ENCODE measurements at places on chromosomes 7 and 10.

DNA sequence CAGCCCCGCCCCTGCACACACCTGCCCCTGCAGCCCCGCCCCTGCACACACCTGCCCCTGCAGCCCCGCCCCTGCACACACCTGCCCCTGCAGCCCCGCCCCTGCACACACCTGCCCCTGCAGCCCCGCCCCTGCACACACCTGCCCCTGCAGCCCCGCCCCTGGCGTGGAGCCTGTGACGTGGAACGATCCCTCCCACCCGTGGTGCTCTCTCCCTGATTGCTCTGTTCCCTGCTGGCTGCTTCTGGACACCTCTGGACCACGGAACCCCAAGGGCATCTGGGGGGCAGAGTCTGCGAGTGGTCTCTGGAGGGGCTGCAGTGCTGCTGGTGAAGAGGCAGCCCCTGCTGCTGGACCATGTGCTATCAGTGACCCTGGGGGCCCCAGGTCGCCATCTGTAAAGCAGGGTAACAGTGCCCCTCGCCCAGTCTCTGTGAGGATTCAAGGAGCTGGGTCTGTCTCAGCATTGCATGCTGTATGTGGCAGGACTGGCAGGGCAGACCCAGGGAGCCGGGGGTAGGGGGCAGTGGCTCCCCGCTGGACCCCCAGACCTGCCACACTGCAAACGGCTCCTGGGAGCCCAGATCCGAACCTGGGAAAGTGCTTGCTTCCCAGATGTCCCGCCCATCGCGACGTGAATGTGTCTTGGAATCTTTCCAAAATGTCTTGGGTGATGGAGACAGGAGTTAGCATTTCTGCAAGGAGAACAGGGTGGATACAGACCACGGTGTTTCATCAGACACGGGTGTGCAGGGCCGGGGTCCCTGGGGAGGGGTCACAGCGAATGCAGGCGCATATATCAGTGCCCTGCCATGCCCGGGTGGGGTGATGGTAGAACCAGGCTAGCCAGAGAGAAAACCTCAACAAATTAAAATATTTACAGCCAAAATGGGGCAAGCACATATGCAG is 27.9 kb upstream of the NKX6-2 start:
- no peak for DNase-seq
- H3K27me3 ChIP-seq, result peaks cover 7% of the 10 kb centered on the region
- no peaks in the 10 kb centered on the region for H3K4me1 ChIP-seq
- peak overlapping the region; percentile 31 for H3K27ac ChIP-seq

DNA sequence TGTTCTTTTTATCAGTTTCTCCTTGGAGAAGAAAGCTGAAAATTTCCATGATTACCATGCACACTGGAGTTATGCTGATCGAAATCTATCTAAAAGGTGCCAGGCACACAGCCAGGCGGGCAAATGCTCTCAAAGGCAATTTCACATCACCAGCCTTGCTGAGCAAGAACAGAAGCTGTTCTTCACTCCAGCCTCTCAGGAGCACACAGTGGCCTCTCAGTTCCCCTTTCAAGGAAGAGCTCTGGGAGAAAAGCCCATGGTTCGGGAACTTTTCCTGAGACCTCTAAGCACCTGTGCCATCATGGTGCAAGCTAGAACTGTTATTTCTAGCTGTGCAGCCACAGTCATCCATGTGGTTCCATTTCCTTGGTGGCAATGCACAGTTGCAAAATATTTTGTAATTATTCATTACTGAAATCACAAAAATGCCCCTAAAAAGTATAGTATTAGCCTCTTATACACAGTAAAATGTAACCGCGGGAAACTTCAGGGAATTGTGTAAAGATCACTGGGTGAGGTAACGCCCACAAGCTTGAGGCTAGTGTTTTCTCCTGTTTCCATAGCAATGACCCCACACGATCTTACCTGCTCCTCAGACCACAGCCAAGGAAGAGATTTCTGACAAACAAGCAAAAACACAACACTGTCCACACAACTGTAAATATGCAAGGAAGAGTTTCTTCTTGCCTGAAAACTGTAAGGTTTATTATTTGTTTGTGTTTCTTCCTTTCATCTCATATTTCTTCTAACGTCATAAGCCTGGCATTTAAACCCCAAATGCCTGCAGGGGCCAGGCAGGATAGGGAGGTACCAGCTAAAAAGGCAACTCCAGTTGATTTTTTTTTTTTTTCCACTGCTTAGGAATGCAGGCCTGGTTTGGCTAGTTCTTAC is 121.2 kb downstream of the FAM107B start:
- peak; percentile 31 for DNase-seq
- peaks cover 4% of the 10 kb centered on the region for H3K27me3 ChIP-seq
- H3K4me1 ChIP-seq, result peaks cover 27% of the 10 kb centered on the region
- no peaks in the 10 kb centered on the region for H3K36me3 ChIP-seq

DNA sequence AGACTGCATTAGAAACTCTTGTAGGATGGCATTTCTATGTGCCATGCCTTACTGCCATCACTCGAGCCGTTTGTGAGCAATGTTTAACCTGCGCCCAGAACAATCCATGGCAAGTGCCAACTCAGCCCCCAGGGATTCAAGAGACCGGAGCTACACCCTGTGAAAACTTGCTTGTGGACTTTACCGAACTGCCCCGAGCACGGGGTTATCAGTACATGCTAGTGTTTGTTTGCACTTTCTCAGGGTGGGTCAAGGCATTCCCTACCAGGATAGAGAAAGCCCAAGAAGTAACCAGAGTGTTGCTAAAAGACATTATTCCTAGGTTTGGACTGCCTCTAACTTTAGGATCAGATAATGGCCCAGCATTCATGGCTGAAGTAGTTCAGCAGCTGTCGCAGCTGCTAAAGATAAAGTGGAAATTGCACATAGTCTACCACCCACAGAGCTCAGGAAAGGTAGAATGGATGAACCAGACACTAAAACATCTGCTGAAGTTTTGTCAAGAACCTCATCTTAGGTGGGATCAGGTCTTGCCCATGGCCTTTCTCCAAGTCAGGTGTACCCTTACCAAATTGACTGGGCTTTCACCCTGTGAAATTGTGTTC is 8.9 kb upstream of the CYREN start:
- H3K4me3 ChIP-seq, result no peak overlapping the region
- peaks cover 40% of the 10 kb centered on the region for H3K36me3 ChIP-seq
- DNase-seq, result no peak
- H3K27me3 ChIP-seq, result peaks cover 6% of the 10 kb centered on the region
- no peak overlapping the region for H3K27ac ChIP-seq
- no peaks in the 10 kb centered on the region for H3K4me1 ChIP-seq

GRCh38 chr10:61548364-61548763 is 95.2 kb upstream of the TMEM26 start:
- DNase-seq, result no peak
- H3K4me3 ChIP-seq, result no peak overlapping the region
- no peaks in the 10 kb centered on the region for H3K36me3 ChIP-seq

DNA sequence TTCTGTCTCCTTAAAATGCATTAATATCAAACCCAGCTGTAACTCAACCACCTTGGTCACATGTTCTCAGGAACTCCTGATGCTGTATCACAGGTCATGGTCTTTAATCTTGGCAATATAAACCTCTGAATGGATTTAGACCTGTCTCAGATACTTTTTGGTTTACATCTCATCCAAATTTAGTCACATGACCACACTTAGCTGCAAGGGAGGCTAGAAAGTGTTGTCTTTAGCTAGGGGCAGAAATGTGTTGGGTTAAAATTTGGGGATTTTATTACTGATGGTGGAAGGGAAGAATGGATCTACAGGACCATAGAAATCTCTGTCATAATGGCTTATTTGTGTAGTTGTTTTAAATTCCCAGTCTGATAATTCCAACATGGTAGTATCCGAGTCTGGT is 29.6 kb upstream of the IL15RA start:
- no peaks in the 10 kb centered on the region for H3K4me1 ChIP-seq
- peaks cover 2% of the 10 kb centered on the region for H3K27me3 ChIP-seq
- DNase-seq, result no peak
- H3K36me3 ChIP-seq, result peaks cover 3% of the 10 kb centered on the region
- no peak overlapping the region for H3K4me3 ChIP-seq

- peak overlapping the region; percentile 72 for H3K27ac ChIP-seq
- no peak for DNase-seq
- H3K36me3 ChIP-seq, result peaks cover 67% of the 10 kb centered on the region
- H3K4me1 ChIP-seq, result peaks cover 12% of the 10 kb centered on the region
- peak overlapping the region; percentile 37 for H3K4me3 ChIP-seq
Observed at GRCh38 chr10:73762915-73763314, 18.7 kb downstream of the SEC24C start.

- H3K4me3 ChIP-seq, result no peak overlapping the region
- peaks cover 13% of the 10 kb centered on the region for H3K36me3 ChIP-seq
- no peaks in the 10 kb centered on the region for H3K4me1 ChIP-seq
Observed at GRCh38 chr7:21463524-21463923, 35.6 kb downstream of the SP4 start.

DNA sequence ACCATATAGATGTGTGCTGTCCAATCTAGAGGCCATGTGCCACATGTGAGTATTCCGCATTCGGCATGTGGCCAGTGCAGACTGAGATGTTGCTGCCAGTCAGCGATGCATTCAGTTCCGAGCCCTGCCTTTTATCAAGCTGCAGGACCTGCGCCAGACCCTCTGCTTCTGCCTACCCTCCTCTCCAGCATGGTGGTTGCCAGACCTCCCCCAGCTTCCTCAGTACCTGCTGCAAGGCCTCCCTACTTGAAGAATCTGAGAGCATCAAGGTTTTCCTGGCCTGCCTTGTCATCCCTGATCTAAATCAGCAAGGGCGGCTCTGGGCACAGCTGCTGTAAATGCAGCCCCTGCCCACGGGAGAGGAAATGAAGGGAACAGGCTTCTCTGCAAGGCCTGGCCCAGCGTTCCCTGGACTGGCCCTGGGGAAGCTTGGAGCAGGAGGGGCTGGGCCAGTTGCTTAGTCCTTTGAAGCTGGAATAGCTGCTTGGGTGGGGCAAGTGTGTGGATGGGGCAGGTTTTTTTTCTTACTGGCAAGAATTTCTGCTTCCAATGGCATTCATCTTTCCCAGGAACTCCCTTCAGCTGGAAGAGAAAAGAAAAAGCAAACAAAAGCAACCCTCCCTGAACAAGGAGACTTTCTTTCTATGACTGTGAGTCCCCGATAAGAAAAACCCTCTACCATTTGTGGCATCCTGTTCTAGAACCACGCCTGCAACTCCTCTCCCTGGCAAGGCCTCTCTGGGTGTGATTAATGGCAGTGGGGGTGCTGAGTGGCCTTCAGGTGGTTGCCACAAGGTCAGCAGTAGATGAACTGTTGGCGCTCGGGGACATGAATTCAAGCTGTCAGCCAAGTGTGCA is 93.0 kb downstream of the NHLRC2 start:
- H3K4me1 ChIP-seq, result peaks cover 5% of the 10 kb centered on the region
- H3K36me3 ChIP-seq, result no peaks in the 10 kb centered on the region
- peaks cover 1% of the 10 kb centered on the region for H3K27me3 ChIP-seq
- no peak overlapping the region for H3K4me3 ChIP-seq
- DNase-seq, result no peak

GRCh38 chr7:15798081-15798480 is 111.6 kb upstream of the MEOX2 start:
- no peak overlapping the region for H3K27ac ChIP-seq
- no peak overlapping the region for H3K4me3 ChIP-seq
- no peak for DNase-seq
- no peaks in the 10 kb centered on the region for H3K36me3 ChIP-seq
- peaks cover 9% of the 10 kb centered on the region for H3K4me1 ChIP-seq

- peaks cover 20% of the 10 kb centered on the region for H3K36me3 ChIP-seq
- peaks cover 10% of the 10 kb centered on the region for H3K4me1 ChIP-seq
Observed at GRCh38 chr10:103635580-103635979, 142.1 kb downstream of the NEURL1 start.

DNA sequence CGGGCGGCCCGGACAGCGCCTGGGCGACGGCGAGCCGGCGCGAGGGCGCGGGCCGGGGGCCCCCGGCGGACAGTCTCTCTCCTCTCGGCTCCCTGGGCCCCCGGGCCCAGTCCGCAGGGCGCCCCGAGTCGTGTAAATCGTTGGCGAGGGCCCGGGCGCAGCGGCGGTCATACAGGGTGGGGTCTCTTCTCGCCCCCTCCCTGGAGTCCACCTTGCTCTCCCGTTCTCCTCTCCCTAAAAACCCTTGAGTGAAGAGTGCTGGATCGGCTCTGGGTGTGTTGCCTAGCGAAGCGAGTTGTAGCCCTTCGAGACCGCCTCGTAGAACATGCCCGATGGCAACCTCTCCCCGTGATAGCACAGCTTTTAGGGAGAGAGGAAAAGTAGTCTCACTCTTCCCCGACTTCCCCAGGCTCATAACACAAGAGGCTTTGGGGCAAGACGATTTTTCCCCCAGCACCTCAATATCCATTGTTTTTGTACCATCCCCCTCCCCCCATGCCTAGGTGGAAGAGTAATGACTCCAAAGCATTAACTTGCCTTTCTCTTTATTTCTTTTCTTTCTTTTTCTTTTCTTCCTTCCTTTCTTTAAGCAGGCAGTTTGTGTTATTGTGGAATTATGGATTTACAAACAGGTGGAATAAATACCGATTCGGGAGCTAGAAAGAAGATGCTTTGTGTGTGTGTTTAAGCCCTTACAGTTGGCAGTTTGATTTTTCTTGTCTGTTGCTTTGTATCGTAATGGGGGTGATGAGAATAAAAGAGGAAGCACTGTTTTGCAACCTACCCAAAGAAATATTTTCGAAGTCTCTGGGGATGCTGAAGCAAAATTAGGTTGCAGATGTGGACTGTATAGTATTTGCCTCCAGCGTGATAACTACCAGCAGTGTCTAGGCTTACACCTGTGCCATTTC is 822 bp downstream of the SHOC2 start:
- DNase-seq, result peak; percentile 36
- peaks cover 18% of the 10 kb centered on the region for H3K27me3 ChIP-seq
- peaks cover 12% of the 10 kb centered on the region for H3K4me1 ChIP-seq
- H3K4me3 ChIP-seq, result peak overlapping the region; percentile 99
- no peaks in the 10 kb centered on the region for H3K36me3 ChIP-seq

- no peak for DNase-seq
- H3K27ac ChIP-seq, result no peak overlapping the region
- no peak overlapping the region for H3K4me3 ChIP-seq
- H3K36me3 ChIP-seq, result no peaks in the 10 kb centered on the region
Observed at GRCh38 chr7:131341690-131342089, 14.0 kb downstream of the MKLN1 start.

DNA sequence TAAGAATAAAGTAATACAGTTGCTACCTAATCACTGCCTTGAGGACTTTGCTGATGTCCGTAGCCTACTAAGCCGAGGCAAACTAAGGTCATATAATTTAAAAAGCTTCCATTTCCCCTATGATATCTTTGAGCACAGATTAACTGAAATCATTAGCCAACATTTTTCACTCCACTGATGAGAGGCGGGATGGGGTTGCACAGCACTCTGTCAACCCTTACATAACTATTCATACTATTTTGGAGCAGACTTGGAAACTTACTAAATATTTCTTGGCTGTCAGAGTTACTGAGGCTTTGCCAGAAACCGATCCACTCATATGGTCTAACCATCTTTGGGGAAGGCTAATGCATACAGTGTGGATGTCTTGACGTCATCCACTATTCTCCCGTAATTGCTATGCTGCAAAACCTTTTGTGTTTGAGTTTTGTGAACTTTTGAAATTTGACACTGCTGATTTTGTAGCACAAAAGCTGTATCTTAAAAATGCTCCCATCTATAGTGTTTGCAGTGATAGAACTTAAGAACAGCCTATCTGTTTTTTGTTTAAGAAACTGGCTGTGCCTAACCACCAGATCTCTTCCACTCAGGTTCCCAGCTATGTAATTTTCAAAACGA is 248.7 kb downstream of the TSPAN12 start:
- H3K27me3 ChIP-seq, result no peaks in the 10 kb centered on the region
- H3K27ac ChIP-seq, result no peak overlapping the region
- no peak overlapping the region for H3K4me3 ChIP-seq
- H3K36me3 ChIP-seq, result no peaks in the 10 kb centered on the region
- H3K4me1 ChIP-seq, result no peaks in the 10 kb centered on the region

- DNase-seq, result no peak
- H3K27me3 ChIP-seq, result no peaks in the 10 kb centered on the region
- no peaks in the 10 kb centered on the region for H3K36me3 ChIP-seq
- H3K4me1 ChIP-seq, result peaks cover 38% of the 10 kb centered on the region
- H3K4me3 ChIP-seq, result no peak overlapping the region
- no peak overlapping the region for H3K27ac ChIP-seq
Observed at GRCh38 chr7:38385682-38386081, 112.2 kb upstream of the TARP start.
